Left renal pelvis (tissue), 4 donors: ENCODE measurements at places on chromosomes 5 and 9.
A peak's percentile ranks its signal among the peaks of the same experiment; 100 is the strongest.

DNA sequence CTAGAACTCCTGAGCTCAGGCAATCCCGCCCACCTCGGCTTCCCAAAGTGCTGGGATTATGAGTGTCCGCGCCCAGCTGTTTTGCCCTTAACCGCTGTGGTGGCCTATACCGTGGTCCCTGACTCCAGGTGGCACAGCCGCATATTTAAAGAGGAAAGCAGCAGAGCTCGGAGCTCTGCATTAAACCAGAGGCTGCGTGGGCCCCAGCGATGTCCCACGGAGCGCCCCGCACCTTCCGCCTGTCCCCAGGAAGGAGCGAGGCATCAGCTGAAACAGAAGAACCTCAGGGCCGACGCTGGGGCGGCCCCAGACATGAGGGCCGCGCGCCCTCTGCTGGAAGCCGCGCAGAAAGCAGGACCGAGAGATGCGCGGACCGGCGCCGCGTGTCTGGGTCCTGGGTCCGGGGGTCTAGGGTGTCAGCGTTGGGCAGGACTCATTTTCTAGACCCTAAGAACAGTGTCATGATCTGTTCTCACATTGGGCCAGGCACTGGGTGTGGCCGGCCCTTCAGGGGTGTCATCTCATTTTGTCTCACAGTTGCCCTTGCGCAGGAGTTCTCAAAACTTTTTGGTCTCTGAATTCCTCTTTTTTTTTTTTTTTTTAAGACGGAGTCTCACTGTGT lies 37.7 kb downstream of the LAMC3 start:
- peak; percentile 41 for DNase-seq

- DNase-seq: no peak
These were observed 453.9 kb downstream of the NFIB start for GRCh38 chr9:13860019-13860418.

DNA sequence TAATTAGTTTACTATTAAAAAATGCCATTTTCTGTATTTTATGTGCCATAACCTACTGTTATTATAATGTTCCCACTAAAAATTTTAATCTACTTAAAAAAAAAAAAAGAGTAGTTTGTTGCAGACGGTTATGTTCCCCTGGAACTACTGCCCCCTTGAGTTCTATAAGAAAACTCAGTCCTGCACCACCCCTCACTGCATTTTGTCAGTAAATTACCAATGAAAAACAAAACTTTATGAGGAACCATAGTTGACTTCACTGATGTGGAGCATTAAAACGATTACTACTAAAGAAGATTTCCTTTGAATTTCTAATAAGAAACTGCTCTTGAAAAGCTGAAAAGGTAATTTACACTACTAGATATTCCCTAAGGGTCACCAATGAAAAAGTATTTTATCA lies 288.7 kb downstream of the FBXL17 start:
- DNase-seq: no peak

- DNase-seq: no peak
These were observed 227.8 kb downstream of the SEMA5A start for GRCh38 chr5:9318031-9318430.

DNA sequence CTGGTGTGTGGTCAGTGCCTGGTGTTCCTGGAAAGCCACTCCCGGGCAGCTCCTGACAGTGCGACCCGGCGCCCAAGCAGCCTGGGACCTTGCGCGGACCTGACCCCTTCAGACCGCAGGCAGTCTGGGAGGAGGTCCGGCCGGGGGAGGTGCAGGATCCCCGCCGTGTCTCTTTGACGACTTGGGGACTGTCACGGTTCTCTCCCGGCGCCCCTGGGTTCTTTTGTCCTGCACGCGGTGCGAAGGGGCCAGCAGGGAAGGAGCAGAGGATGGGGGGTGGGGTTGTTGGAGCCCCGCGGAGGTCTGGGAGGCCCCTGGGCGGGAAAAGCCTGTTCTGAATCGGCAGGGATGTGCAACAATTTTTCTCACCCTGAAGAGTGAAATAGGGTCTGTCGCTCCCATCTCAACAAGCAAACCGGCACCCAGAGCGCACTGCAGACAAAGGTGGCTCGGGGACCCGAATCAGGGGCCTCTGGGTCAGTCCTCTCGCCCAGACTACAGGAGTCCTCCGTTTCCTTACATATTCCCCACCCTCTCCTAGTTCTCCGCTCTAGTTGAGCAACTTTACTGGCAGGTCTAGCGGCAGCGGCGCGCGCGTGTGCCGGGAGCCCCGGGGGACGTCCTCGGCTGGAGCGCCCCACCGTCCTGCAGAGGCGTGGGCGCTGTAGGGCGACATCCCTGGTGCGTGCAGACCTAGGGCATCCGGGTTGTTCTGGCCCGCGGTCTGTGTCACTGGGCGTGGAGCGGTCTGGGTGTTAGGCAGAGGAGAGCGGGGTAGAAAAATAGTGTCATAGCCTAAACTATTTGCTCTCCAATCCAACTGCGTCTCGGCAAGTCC lies 1.2 kb downstream of the VCAN start:
- no peak for DNase-seq

GRCh38 chr9:78073722-78074121 lies 42.1 kb upstream of the GNAQ start:
- DNase-seq: no peak

DNA sequence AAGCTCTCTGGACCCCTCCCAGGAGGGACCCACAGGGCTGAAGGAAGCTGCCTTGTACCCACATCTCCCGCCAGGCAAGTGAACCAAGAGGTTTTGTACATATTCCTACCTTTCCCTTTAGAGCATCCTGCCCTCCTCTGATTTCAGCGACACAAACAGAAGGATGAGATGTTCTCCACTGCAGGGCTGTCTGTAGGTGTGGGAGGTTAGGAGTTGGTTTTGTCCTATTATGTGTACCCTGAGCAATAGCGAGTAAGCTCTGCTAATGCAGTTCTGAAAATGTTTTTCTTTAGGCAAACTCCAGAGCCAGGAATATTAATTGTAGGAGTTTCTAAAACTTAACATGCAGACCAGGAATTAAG lies 13.0 kb downstream of the SQSTM1 start:
- DNase-seq: no peak

- no peak for DNase-seq
These were observed 181.7 kb upstream of the SLC30A5 start for GRCh38 chr5:68911840-68912690.

- no peak for DNase-seq
These were observed 703.5 kb upstream of the RGMB start for GRCh38 chr5:98069876-98070512.

DNA sequence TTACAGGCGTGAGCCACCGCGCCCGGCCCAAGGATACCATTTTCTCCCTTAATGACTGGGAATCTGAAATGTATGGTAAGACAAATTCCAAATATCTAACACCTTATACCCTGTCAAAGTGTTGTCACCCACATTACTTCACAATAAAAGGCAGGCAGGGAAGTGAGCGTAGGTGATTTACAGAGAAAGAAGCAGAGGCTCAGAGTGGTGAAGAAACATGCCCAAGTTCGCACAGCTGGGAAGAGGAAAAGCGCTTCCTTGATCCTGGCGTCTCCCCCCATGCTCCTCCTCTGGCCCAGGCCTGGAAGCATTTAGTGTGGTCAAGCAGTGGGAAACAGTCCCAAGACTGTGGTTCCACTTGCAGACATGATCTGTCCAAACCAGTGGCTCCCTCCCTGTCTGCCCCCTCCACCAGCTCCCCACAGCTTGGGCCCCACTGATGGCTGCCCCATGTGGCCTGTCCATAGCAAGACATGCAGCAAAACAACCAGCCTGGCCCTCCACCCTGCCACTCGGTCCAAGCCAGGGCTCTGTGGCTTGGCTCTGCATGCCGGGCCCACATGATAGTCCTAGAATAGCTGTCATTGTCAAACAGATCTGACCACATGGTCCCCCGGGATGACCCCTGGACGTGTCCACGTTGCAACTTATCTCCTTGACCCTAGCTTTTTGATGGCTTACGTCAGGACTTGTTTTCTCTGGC lies 107.2 kb downstream of the TTLL11 start:
- DNase-seq: no peak

DNA sequence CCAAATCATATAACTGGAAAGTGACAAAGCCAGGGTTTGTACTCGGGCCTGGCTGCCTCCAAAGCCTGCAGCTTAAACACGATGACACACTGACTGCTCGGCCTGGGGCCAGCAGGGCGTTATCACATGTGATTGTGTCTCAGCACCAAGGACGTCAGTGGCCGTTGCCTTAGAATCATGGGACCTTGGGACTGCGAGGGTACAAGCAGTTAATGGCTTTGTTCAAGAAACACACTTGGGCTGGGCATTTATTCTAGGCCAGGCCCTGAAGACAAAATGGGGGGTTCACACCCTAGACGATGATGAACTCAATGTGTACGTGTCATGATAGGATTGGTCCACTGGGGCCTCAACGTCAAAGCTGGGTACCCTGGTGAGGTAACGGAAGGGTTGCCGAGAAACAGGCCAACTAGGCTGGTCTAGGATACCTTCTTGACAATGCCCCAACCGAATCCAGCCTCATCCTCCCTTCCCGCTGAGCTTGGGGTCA lies 13.0 kb downstream of the SH3PXD2B start:
- DNase-seq: no peak

- peak; percentile 20 for DNase-seq
These were observed 38.7 kb downstream of the JAKMIP2 start for GRCh38 chr5:147743678-147744374.

DNA sequence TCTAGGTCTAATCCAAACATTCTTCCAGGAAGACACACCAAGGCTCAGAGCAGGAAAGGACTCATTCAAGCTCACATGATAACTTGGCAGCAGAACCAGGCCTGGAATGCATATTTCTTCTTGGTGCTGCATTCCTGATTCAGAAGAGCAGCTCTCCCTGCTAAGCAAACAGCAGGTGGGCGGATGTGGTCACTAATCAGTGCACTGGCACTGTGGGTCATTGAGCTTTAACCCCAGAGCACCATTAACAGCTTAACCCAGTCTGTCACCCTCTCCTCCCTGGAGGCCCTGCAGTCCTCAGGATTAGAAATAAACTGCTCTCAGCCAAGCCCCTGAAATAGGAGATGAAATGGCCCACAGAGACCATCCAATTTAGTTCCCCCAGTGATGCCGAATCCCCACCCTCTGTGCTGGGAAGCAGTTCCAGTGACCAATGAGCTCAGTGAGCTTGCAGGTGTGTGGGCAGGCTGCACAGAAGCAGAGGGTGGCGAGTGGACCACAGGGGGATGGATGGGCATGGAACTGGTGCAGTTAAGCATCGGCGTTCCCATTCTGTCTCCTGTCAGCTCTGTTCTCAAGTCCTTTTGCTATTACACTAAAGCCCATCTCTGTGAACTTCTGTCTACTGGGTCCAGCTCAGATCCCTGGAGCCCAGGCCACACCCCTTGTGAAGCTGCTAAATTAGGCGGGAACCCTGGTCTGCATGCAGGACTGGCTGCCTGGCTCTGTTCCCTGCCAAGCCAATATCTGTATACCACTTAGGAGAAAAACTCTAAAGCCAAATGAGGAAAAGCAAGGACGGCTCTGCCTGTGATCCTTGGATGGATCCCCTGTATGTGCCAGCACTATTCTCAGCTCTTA lies 16.6 kb upstream of the MEGF9 start:
- DNase-seq: no peak

DNA sequence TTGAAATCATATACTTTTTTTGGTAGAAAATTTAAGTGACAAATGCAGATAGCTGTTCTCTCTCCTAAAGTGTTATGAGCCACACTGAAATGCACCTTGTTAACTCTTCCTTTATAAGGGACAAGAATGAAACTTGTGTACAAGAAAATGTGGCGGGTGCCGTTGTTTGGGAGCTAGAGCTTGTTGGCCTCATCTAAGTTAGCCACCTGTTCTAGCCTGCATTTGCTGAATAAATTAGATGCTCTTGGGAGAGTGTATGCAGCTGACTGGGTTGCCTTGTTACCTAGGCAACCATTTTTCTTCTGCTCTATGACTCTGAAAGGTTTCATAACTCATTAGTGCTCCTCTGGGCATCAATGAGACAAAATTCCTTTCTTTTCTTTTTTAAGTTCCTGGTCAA lies 174.3 kb downstream of the TAF11L14 start:
- no peak for DNase-seq

- DNase-seq: no peak
These were observed 115.0 kb upstream of the MEF2C start for GRCh38 chr5:88997937-88998336.

DNA sequence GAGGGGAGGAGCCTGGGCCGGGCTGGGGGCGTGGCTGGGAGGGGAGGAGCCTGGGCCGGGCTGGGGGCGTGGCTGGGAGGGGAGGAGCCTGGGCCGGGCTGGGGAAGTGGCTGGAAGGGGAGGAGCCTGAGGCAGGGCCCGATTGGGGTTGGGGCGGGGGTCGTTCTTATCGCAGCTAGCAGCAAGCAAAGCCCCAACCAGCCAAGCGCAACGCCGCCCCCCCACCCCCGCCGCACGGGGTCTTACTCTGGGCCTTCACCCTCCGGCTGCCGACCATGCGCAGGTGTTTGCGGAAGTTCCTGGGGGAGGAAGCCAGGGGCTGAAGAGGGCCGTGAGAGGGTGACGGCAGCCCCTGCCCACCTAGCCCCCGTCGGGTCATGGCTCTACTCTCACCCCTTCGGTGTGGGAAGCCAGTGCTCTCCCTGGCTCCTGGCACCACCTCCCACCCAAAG lies 5.0 kb downstream of the NSMF start:
- DNase-seq: no peak

- no peak for DNase-seq
These were observed 88.7 kb downstream of the EMB start for GRCh38 chr5:50352382-50352781.

GRCh38 chr5:78495800-78496199 lies 135.4 kb downstream of the SCAMP1 start:
- no peak for DNase-seq

DNA sequence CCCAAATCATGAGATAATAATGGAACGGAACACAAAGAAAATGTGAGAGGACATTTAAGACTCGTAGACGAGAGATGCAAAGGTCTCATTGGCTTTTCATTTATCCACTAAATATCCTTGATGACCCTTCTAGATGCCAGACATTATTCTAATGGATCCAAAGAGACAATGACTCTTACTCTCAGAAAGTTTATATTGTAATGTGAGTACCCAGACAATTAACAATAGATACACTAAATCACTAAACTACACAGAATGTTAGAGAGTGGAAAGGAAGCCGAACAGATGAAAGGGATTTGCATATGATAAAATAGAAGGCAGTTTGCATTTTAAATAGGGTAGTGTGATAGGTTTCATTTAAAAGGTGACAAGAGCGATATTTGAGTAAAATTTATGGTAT lies 973.3 kb downstream of the TAF11L14 start:
- DNase-seq: no peak
